ENCODE measurements at places on chromosomes 2 and 18.

- no peak for DNase-seq
Measured at GRCh38 chr2:201196003-201196402, 13.1 kb downstream of the CASP10 start.

DNA sequence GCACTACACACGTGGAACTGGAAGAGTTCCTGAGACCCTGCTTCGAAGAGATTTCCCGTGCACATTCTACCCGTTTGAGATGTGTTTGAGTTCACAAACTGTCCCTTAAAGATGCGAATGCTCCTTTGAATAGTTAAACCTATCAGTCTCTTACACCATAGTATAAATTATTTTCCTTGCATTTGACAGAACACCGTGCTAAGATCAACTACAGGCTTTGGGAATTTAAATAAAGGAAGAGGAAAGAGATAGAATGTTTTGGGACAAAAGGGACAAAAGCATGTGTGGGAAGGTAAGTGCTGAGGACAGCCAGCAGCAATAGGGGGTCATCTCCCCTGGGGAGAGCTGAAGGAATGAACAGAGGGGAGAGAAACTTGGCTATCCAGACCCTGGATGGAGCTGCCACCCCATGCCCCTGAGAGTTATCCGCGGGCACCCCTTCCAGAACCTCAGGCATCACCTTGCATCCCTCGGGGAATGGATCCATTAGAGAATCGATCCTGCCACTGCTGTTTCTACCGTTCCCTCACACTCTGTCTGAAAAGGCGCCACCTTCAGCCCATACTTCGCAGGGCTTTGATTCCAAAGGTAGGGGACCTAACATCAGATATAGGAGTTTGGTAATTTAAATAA lies 888 bp upstream of the ADCY3 start:
- peak; percentile 42 for DNase-seq

DNA sequence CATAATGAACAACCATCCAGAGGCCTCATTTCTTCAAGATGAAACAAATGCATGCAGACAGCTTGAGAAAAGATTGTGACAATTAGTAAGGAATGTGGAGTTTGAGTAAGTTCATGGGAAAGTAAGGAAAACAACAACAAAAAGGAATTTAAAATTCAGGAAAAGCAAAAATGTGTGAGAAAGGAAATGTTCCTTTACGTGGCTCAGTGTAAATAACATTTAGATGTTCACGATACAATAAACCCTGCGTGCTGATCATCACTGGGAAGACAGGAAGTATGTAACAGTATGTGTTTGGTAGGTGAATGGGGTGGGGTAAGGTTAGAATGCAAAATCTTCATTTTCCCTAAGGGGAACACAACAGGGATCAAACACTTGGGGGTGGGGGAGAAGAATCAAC lies 72.7 kb downstream of the TRIP12 start:
- DNase-seq: no peak

DNA sequence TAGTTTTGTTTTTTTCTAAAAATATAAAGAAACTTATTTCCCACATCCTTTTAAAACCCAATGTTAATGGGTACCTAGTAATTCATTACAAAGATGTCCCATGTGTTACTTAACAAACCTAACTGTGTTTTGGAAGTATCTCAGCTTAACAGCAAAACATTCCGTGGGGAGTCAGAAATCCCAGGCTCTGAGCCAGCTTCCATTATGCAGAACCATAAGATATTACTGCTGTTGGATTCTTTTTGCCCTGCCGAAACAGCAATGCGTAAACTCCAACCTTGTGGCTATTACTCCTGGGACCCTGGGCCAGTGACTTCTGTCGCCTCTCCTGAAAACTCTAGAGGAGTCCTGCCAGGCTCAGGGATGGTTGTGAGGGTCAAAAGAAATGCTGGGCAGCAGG lies 174.1 kb downstream of the UXS1 start:
- DNase-seq: no peak

- DNase-seq: no peak
Measured at GRCh38 chr2:192286093-192286701, 91.5 kb upstream of the TMEFF2 start.

DNA sequence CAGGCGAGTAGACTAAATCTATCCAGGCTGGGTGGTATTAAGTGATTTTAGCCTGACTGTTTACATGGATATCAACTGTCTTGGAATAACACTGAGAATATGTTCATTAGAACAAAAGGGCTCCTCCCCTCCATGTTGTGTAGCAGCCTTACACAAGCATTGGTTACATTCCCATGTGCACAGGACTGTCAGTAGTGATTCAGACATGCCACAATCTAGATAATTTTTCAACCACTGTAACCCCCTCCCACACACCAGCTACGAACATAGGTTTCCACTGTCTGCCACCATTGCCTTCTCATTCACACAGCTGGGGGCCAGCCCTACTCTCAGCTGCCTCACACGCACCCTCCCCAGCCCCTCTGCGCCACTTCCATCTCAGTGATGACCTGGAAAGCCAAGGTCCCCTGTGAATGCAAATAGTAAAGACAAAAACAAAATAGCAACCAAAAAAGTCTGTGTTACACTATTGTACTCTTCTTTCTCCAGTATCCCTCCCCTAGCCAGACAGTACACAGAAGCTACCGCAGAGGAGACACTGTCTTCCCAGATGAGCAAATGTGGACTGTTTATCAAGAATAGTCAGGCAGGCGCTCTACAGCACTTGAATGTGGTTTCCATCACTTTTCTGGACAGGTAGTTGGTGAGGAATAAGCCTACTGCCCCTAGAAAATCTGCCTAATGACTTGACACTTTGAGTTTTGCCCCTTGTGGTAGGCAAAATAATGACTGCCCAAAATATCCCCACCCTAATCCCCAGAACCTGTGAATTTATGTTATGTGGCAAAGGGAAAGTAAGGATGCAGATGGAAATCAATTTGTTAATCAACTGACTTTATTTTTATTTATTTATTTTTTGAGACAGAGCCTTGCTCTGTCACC lies 27.9 kb upstream of the TYMS start:
- no peak for DNase-seq

DNA sequence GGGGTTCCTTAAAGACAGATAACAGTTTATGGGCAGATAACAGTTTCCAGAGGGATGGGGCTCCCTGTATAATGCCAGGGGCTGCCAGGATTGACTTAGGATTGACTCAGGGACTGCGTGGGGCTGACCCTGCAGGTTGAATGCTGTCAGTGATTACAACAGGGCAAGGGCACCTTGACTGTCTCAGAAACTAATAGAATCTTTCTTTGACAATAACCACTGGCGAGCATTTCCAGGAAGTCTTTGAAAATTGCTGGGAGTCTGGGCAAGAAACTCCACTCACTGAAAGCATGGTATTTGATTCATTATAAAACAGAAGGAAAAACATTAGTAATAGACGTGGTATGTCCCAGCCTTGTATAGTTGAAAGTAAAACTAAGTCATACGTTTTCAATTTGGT lies 101.0 kb downstream of the GPD2 start:
- DNase-seq: no peak

- no peak for DNase-seq
Measured at GRCh38 chr2:84393829-84394228, 65.3 kb downstream of the SUCLG1 start.

DNA sequence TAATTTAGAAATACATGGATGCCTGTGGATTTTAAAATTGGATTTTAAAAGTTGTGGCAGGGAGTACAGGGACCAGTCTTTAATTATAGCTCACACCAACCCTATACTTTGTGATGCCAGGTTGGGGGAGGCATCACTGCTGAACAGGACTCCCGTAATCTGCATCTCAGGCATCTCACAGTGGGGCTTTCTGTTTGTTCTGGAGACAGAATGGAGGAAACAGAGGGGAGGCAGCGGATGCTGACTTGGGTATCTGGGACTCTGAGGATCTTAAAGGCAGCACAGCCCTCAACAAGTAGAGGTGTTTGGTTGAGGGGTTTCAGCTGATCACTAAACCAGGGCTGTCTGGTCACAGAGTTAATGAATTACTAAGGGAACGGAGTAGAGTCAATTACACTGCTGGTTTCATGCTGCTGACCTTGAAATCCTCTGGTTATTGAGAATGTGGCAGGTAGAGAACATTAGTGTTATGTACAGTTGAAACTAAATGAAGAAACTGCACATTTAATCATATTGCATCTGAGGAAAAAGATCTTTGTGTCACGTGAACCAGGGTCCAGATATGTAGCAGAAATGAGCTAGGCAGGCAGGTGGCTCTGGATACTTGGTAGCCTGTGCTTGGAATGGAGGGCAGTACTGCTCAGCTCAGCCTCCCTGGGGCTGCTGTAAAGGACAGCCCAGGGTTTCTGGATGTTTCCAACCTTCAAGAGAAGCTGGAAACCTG lies 40.3 kb downstream of the FHOD3 start:
- DNase-seq: no peak

- DNase-seq: no peak
Measured at GRCh38 chr2:80378-80777, 34.1 kb upstream of the FAM110C start.

DNA sequence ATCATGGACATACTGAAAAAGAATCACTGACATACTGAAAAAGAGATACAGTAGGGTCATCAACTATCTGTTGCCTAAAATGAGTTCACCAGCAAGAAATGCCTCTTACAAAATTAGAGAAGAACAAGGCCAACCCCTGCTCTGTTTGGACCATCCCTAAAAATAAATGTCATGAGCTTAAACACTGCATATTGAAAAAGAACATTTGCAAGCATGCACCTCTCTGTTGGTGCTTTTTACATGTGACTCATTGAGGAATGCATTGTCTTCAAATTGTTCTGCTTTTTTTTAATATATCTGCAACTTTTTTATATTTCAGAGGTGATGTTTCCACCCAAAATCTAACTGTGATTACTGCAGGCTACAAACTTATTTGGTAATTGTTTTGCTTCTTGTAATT lies 233.9 kb upstream of the LRATD1 start:
- DNase-seq: no peak

DNA sequence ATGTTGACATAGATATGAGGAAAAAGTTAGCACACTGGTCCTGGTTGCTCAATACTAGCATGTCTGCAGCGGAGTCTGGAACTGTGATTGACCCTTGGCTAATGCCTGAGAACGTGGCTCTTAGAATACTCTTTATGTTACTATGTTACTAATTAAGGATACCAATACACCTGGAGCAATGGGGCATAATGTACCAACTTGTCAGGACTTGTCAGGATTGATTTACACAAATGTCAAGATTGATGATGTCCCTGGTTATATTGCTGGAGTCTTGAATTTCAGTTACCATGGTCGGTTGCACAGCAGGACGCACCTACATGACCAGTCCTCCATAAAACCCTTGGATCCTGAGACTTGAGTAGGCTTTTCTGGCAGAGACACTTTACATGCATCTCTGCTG lies 810.9 kb downstream of the CPS1 start:
- DNase-seq: no peak

- no peak for DNase-seq
Measured at GRCh38 chr2:116754381-116755101, 1060.0 kb upstream of the DDX18 start.

GRCh38 chr2:140457483-140457882 lies 1673.3 kb downstream of the LRP1B start:
- DNase-seq: no peak

GRCh38 chr2:172698041-172698863 lies 37.4 kb upstream of the RAPGEF4 start:
- DNase-seq: no peak

DNA sequence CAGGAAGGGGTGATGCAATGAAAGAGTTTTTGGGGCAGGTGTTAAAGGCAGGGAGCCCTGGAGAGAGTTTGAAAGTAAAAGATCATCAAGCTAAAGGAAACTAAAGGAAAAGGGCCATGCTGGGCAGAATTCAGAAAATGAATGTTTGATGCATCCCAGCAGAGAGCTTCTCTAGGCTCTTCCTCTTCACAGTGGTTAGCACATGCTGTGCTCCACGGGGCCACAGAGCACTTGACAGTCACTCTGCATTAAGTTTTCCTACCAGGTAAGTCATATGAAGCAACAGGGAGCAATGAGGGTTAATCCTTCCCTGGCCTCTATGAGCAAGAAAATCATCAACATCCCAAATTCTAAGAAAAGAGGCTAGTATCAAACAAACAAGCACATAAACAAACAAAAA lies 895.2 kb downstream of the TRIB2 start:
- DNase-seq: no peak

DNA sequence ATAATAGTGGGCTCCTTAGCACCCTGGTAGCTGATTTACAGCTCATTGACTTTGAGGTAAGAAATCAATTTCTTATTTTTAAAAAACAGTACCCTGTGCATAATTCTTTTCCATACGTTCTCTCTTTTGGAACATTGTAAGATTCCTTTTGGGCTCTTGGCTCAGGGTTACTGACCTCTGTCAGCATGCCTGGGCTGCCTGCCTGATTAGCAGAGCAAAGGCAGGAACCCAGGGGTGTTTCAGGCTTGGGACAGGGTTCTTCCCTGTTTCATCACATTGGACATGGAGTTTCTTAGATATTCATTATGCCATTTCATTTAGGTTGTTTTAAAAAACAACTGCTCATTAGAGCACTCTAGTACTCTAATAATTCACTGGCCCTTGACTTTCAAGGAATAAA lies 73.8 kb upstream of the ITM2C start:
- no peak for DNase-seq

Data from activated T-cell treated with anti-CD3 and anti-CD28 coated beads, Interleukin-2, amount 50 U/mL, for 24 hours (primary cell).